ENCODE measurements at places on chromosomes 11 and 22.

DNA sequence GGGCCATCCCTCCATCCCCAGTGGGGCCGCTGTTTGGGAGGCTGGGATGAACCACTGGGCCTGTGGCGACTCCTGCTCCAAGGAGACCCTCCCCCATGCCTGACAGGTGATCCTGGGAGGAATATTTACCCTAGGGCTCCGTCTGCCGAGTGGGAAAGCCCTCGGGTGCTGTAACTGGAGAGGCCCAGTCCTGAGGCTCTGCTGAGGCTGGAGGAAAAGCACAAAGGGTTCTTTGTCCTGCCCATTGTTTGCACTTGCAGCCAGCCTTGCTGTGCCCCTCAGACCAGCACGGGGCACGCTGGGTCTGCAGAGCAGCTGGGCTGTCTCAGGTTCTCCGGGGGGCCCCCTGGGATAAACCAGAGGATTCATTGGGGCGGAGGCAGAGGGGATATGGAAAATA, 321.1 kb downstream of the MN1 start:
- no peak for DNase-seq

DNA sequence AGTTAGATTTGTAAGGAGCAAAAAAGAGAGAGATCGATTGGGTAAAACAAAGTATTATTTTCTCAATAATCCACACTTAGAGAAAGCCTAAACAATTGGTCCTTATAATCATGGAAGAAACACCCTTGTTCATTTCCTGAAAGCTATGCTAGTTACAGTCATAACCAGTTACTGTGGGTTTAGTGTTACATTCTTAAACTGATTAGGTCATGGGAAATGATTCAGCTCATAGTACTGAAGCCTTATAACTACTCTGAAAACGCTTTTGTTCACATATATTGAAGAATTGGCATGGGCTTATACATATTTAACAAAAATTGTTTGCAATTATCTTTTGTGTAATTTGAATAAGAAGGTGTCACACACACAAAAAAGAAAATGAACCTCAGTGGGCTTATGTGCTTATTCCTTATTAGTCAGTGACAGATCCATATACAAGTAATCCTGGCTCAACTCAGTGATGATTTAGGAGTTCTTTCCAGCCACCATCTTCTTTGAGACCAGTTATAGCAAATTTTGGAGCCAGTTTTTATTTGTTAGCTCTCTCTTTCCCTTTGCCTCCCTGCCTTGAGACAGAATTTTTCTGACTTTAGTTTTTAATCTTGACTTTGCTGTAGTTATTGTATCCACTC, 198.5 kb upstream of the CTSC start:
- no peak for DNase-seq

- no peak for DNase-seq
These were observed 15.2 kb downstream of the BCL9L start for GRCh38 chr11:118910309-118911112.

- DNase-seq, result no peak
These were observed 23.2 kb downstream of the LDLRAD3 start for GRCh38 chr11:35967042-35967441.

DNA sequence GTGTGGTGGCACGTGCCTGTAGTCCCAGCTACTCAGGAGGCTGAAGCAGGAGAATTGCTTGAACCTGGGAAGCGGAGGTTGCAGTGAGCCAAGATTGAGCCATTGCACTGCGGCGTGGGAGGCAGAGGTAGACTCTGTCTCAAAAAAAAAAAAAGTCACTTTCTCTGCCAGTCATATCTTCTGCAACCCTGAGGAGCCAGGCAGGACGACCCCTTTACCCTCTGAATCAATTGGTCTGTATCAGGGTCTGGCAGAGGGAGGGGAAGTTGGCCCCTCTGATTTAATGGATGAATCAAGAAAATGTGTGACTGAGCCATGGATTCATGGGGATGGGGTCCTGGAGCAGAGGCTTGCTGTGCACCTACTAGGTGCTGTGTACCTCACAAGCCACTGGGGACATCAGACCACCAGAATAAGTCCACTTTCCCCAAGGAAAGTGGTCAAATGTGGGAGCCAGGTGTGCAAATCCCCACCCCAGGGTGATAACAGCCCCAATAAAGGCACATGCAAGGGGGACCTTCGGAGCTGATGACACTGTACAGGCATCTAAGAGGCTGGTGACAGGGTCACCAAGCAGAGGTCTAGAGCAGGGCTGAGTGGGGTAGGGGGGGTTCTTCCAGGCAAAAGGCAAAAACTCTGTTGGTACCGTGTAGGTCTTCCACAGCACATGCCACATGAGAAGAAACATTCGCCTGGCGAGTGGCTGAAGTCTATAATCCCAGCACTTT, 29.0 kb downstream of the TXN2 start:
- no peak for DNase-seq

- no peak for DNase-seq
These were observed 25.8 kb downstream of the DSCAML1 start for GRCh38 chr11:117771197-117771596.

GRCh38 chr11:110491577-110492320, 62.0 kb downstream of the FDX1 start:
- no peak for DNase-seq

- peak; percentile 15 for DNase-seq
These were observed 20.6 kb upstream of the MUC5B start for GRCh38 chr11:1202154-1202775.

DNA sequence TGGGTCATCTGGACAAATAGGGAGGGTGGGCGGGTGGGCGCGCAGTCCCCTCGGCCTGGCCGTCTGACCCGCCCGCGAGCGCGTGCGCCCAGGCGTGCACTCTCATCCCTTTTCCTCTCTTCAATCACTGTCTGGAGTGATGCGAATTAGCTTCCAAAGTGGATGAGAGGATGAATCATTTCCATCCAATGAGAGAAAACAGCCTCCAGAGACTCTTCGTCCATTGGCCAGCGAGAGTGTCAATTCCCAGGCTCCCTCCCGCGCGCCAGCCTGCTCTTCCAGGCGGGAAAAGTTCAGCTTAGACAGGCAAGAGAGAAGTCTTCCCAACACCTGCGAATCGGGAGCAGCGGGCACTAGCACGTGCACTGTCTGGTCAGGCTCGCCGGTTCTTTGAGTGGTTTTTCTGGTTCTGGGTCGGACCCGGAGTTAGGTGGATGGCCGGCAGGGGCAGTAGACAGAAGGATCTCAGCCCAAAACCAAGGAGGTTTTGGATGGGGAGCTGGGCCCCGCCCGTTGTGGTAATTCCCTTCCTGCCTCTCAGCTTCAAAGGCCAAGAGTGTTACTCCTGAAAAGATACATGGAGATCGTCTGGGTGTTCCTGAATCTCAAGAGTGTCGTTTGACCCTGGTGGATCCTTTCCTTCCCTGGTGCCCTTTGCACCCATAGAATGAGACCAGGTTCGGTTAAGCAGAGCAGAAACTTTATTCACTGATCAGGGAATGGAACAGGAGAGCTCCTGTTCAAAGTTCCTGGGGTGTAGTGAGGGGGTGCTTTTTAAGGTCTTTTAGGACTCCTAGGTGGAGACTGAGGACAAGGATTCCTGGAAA, 33.4 kb upstream of the GLYATL1 start:
- DNase-seq, result no peak

- DNase-seq, result no peak
These were observed 17.2 kb downstream of the IGSF9B start for GRCh38 chr11:133939558-133939957.

- no peak for DNase-seq
These were observed 34.9 kb downstream of the CADM1 start for GRCh38 chr11:115469361-115469760.

- DNase-seq, result no peak
These were observed 96.5 kb downstream of the LUZP2 start for GRCh38 chr11:24593332-24593731.

- no peak for DNase-seq
These were observed 11.4 kb downstream of the PRSS23 start for GRCh38 chr11:86811637-86812321.

DNA sequence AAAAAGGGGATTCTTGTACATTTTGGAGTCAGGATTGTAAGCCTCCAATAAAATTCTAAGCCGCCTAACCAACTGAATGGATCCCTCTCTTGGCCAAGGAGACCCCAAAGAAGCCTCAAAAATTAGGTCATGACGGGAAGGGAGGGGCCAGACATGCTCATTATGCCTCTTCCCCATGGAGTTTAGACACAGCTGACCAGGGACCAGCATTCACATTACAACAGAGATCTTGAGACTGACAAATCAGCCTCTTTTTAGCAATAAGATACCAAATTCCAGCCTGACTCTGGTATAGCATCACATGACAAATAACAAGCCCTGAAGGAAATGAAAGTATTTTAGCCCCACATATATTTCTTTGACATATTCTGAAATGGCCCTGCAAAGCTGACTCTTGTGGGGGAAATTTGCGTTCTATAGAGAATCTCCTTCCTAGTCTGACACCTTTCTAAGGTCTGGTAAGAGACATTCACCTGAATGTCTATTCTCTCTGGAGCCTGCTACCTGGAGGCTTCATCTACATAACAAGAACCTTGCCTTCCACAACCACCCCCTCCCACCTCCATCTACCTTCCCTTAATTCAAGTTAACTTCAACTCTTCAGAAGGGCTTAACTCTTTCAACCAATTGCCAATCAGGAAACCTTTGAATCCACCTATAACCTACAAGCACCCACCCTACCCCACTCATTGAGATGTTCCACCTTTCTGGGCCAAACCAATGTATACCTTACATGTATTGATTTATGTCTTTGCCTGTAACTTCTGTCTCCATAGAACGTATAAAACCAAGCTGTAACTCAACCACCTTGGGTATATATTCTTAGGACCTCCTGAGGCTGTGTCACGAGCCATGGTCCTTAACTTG, 10.3 kb downstream of the GAL start:
- no peak for DNase-seq

DNA sequence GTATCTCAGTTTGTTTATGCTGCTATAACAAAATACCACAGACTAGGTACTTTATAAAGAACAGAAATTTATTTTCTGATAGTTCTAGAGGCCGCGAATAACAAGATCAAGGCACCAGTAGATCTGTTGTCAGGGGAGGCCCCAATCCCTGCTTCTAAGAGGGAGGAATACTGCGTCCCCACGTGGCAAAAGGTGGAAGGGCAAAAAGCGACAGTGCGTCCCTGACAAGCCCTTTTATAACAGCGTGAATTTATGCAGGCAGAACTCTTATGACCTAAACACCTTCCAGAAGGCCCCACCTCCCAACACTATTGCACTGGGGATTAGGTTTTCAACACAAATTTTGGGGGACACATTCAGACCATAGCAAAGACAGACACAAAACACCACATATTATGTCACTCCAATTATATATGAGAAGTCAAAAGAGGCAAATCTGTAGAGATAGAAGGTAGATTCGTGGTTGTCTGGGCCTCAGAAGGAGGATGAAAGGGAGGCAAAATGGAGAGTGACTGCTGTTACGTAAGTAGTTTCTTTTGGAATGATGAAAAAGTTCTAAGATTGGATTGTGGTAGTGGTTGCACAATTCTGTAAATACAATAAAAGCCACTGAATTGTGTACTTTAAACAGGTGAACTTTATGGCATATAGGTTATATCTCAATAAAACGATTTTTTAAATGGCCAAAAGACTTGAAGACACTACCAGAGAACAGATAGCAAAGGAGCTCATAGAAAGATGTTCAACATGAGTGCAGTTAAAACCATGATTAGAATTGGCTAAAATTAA, 30.1 kb upstream of the TNRC6B start:
- DNase-seq, result no peak

- DNase-seq, result no peak
These were observed 222.6 kb upstream of the CCDC90B start for GRCh38 chr11:83508804-83509203.

GRCh38 chr11:6418557-6419008, 311 bp downstream of the APBB1 start:
- DNase-seq, result no peak

DNA sequence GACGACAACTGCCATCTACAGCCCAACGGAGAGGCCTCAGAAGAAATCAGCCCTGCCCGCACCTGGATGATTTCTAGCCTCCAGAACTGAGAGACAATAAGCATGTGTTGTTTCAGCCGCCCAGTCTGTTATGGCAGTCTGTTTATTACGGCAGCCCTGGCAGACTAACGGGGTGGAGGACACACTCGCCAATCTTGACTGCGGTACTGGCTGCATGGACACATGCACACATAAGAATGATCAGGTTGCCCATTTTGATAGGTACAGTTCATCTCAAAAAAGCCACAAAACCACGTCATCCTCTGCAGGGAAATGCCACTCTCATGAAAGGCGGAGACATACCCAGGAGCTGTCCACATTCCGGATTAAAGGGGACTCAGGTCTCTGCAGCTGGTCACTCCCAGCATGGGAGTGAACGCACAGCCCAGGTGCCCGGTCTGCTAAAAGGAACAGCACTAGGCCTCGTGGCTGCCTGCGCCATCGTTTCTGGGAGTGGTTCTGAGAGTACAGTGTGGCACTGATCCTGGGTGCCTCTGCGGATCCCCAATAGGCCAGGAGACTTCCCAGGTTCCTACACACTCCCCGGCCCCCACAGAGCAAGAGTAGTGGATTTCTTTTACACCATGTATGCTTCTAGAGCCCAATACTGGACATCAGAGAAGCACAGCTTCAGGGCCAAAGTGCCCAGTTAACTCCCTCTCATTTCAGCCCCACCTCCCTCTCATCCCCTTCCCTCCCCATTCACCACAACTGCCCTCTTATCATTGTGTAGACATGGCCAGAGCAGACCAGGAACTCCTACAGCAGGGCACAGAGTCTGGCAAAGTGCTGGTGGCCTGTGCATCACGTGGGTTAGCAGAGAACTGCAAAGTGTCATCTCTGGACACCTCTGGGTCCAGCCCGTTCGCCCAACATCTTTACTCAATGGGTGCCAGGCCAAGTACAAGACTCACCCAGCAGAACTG, 11.7 kb upstream of the COMT start:
- DNase-seq, result no peak

- no peak for DNase-seq
These were observed 39.0 kb downstream of the OTOG start for GRCh38 chr11:17585911-17586695.

- DNase-seq, result no peak
These were observed 295.6 kb downstream of the DDX10 start for GRCh38 chr11:108960501-108960900.

GRCh38 chr11:133506023-133506422, 26.3 kb downstream of the OPCML start:
- DNase-seq, result no peak

- DNase-seq, result no peak
These were observed 6.5 kb downstream of the MS4A8 start for GRCh38 chr11:60705895-60706294.

GRCh38 chr22:45131749-45132148, 32.0 kb upstream of the NUP50 start:
- no peak for DNase-seq

- no peak for DNase-seq
These were observed 183.5 kb downstream of the KIRREL3 start for GRCh38 chr11:126817096-126817495.

- no peak for DNase-seq
These were observed 29.7 kb downstream of the WT1 start for GRCh38 chr11:32405592-32405991.

Measured in Jurkat, Clone E6-1 (cell line).